CD4-positive, alpha-beta T cell treated with Interleukin-4 for 4 hours (primary cell): ENCODE measurements at places on chromosomes 1 and 21.

DNA sequence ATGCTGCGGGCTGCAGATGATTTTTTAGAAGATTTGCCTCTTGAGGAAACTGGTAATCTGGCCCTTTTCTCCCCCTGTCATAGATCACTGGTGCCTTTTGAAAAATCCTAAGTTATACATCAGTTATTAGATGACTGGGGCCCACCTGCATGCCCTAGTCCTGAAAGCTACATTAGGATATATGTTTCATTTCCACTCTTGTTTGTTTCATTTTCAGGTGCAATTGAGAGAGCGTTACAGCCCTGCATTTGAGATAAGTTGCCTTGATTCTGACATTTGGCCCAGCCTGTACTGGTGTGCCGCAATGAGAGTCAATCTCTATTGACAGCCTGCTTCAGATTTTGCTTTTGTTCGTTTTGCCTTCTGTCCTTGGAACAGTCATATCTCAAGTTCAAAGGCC is 8.1 kb upstream of the IFI44 start:
- no peak for DNase-seq

DNA sequence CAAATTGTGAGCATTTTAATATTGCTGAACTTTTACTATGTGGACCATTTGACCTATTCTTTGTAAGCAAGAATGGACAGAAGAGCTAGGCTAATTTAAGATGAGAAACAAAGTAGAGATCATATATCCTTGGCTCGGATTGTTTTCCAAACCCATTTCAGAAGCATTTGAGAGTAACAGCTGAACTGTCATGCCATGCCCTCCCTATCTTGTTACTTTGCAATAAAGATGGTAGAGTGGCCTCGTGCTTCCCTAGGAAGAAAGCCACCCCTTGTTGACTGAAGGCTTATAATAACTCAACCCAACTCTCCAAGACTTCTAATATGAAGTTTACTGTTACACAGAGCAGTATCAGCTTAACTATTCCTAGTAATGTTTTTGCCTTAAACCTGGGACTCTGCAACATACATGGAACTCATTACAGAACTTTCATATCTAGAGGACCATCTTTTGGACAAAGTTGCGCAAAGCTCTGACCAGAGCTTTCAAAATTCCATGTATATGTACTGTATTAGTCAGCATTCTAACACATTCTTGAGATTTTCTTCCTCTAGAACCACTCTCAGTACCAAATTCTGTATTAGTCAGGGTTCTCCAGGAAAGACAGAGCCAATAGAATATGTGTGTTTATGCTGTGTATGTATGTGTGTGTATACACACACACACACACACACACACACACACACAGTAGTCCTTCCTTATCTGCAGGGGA is 68.7 kb downstream of the ADAMTS1 start:
- DNase-seq = no peak

GRCh38 chr1:7482077-7482476 is 289.0 kb upstream of the VAMP3 start:
- DNase-seq = no peak

DNA sequence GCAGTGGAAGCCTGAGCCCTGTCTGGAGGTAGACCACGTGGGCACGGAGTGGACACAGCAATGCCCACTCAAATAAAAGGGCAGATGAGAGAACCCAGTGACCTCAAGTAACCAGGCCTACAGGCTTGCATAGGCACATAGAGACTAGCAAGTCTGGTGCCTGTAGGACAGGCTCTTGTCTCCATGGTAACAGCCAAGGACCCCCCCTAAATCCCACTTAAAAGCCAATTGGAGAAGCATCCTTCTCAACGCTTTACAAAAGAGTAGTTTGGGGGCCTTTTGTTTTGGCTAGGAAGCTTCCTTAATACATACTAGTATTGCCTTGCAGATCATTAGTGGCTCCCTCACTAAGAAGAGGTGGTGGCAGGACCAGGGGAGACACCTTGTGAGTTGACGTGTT is 63.9 kb downstream of the VWA5B1 start:
- DNase-seq = no peak

DNA sequence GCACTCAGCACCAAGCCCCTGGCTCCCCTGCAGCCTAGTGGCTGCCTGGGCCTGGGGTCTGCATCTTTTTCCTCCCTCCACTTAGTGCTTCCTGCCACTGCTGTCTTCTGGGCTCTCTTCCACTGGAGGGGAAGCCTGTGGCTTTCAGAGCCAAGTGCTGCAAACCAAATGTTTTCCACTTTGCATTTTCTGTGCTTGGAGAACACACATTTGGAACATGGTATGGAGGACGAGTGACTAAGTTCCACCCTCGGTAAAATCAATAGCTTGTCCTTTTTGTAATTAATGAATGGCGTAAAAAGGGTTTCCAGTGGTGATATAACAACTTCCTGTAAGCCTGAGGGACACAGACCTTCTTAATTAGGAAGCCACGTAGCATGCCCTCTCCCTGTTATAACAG is 10.1 kb upstream of the GPR153 start:
- no peak for DNase-seq

DNA sequence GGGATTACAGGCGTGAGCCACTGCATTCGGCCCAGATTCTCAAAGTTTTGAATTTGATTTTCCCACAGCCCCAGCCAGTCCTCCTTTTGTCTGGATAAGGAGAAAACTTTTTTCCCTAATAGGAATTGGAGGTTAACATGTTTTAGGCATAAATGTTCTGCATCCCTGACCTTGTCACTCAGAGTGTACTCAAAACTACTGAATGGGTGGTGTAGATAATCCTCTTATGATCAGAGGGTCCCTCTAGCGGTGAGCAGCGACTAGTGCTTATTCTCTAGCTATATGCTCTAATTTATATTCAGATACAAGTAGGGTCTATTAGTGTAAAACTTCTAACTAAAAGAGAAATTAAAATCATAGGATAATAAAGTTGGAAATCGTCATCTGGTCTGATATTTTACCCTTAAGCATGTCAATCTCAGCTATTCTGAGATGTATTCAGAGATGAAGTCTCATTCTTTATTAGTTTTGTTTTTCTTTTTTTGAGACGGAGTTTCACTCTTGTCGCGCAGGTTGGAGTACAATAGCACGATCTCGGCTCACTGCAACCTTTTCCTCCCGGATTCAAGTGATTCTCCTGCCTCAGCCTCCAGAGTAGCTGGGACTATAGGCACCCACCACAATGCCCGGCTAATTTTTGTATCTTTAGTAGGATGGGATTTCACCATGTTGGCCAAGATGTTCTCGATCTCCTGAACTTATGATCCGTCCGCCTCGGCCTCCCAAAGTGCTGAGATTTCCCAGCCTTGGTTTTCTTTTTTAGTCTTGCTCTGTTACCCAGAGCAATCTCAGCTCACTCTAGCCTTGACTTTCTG is 2.7 kb upstream of the PSMD4 start:
- peak; percentile 81 for DNase-seq

- no peak for DNase-seq
These were observed 10.9 kb upstream of the ADAMTS5 start for GRCh38 chr21:26977746-26978145.

- DNase-seq = no peak
These were observed 5.4 kb upstream of the SLAMF9 start for GRCh38 chr1:159959451-159959850.

DNA sequence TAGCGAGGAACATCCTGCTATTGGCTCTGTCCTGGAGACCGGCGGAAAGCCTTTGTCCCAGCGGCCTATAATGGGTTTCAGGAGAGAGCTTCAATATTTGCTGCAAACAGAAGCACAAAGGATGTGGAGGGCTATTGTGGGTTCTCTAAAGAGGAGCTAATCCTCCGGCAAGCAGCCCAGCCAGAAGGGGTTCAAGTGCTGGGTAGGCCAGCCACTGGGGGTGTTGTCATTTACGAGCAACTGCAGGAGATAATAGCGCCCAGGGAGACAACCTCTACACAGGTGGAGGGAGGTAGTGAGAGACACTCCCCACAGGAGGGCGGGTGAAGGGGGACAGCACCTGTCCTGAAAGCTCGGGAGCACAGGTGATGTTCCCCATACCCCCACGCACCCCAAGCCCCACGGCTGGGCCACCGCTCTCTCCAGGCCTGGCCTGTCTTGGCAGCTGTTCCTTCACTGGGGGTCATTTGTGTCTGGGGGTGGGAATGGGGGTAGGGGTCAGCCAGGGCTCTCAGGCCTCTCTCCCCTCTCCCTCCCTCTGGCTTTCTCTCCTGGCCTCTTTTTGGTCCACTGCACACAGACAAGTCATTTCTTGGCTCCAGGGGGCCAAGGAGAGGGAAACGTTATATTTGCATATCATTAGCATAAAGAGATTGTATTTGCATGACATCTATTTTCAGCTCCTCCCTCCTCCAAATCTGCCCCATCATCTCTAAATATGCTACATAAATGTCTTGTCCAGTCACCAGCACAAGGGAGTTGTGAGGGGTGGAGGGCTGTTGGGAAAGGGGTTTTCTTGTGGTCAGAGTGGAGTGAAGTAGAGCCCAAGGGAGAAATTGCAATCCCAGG is 22.0 kb upstream of the SLC26A9 start:
- DNase-seq = no peak

- no peak for DNase-seq
These were observed 8.6 kb downstream of the CDC14A start for GRCh38 chr1:100360790-100361510.

DNA sequence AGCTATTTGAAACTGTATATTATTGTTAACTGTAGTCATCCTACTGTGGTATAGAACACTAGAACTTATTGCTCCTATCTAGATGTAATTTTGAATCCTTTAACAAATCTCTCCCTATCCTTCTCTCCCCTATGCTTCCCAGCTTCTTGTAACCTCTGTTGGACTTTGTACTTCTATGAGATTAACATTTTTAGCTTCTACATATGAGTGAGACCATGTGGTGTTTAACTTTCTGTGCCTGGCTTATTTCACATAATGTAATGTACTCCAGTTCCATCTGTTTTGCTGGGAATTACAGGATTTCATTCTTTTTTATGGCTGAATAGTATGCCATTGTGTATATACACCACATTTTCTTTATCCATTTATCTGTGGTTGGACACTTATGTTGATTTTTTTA is 64.5 kb upstream of the KIAA1614 start:
- no peak for DNase-seq

DNA sequence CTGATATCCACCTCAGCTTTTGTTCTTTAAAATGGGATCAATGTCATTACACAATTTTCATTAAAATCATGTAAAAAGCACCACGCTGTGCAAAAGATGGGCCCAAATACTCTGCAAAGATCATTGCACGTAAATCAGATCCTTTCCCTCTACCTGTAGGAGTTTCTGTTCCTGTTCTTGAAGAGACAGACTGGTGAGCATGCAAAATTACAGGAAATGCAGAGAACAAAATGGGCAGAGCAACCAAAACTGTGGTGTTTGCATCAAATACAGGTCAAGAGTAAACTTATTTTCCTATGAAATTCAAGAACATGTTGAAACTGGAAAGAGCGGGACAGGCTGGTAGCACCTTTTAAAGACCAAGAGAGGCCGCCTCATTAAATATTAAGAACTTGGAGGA is 294.9 kb upstream of the ADGRL2 start:
- no peak for DNase-seq
